ENCODE measurements at places on chromosomes 2 and 18.

GRCh38 chr18:77433076-77433475 is 183.4 kb downstream of the GALR1 start:
- no peak for DNase-seq

DNA sequence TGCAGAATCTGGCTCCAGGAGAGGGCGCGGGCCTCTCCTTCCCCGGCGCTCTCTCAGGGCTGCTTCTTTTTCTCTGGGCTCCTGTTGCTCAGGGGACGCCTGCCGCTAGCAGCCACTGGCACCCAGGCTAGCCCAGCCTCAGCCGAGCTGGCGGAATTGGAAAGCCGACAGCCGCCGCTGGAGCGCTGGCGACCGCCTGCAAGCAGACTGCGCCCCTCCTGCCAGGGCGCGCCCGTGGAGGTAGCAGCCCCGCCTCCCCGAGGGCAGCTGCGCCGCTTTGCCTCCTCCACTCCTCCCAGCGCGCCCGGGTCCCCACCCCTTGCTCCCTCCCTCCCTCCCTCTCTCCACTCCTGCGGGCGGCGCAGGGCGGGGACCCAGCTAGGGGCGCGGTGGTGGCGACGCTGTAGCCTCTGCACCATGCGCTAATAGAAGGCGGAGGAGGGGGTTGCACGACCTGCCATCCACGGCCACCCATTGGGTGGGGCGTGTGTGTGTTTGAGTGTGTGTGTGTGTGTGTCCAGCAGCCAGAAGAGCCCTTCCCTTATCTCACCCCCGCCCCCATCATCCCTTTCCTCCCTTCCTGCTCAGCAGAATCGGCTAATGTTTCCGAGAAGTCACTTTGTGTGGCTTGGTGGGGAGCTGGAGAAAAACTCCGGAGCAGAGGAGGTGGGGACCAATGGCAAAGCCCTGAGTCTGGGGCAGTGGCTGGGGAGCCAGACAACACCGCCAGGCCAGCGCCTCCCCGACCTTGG is at the start of gene SCN9A:
Gene SCN9A (minus strand): TSS at position 209 of the 752 bp plus-strand sequence. CDS start 64,188 bp downstream, outside the sequence.
- DNase-seq: peak; percentile 38

GRCh38 chr2:239893236-239893515 is 132.0 kb downstream of the NDUFA10 start:
- no peak for DNase-seq

- no peak for DNase-seq
Measured at GRCh38 chr2:103401621-103402020, 639.8 kb downstream of the TMEM182 start.

- DNase-seq: no peak
Measured at GRCh38 chr2:84840306-84840705, 40.6 kb downstream of the TRABD2A start.

DNA sequence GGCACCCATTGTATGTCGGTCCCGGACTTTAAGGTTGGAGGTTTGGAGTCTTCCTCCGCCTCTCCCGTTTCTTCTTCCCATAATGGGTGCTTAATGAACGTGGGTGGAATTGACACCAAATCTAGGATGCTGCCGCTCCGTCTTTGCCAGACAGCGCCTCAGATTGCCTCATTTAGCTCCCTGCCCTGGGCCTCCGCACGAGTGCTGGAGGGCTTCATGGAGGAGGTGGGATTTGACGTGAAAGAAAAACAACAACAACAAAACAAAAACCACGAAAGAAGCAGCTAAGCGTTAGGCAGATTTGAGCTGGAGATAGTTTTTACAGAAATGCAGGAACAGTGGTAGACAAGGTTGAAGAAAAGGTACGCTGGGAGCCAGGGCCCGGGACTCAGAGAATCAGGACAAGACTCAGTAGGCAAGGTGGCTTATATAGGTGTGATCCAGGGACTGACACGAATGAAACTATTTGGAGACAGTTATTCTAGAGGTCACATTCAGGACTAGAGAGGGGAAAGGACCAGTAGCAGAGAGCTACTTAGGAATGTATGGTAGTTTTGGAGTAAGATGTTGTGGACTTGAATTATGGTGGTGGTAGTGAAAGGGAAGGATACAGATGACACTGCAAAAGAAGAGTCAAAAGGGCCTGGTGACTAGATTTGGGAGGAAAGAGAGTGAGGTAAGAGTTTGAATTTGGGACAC is 605 bp downstream of the ZNF2 start:
- no peak for DNase-seq

- no peak for DNase-seq
Measured at GRCh38 chr18:62198259-62198658, 11.2 kb downstream of the RELCH start.

DNA sequence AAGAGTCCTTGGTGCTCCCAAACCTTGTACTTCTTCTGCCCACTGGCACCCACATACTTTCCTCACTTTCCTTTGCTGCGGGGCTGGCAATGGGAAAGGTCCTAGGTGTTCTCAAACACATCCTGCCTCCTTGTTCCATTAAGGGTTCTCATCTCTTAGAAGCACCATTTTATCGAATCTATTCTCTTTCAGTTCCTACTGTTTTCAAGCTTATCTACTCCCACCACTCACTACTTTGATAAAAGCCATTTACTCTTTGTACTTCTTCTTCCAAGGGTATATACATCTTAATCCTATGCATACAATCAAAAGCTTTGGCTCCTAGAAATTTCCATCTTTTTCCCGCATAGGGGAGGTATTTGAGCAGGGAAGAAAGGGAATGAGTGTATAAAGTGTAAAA is 77.1 kb upstream of the LRRTM1 start:
- no peak for DNase-seq

DNA sequence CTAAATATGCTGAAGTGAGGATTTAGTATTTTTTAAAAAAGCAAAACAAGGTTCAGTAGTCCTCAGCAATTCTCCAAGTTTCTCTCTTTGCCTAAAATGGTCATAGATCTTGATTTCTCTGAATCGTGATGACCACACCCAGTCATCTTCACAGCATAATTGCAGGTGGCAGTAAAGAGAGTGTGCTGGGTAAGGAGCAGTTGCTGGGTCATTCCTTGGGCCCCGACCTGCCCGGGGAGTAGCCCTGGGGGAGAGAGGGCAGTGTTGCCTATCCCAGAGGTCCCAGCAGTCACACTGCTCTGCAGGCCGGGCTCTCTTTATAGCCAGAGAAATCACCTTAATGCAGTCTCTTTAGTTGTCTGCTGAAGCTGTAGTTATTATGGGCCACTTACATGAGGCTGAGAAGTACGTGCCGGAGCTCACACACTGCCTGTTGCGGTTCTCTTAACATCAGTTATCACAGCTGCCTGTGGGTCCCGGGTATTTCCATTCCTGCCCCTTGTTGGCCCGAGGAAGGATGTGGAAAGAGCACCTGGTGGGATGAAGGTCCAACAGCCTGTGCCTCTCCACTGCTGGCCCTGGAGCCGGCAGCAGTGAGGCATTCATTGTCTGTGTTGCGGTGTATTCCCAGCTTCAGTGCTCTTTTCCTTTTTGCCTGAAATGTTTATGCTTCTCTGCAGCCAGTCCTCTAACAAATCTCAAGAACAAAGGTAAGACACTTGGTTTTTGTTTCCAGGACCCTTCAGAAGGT is 230.1 kb downstream of the ALPK2 start:
- DNase-seq: no peak

- DNase-seq: no peak
Measured at GRCh38 chr18:57953883-57954282, 90.1 kb upstream of the NEDD4L start.

- DNase-seq: no peak
Measured at GRCh38 chr2:128282976-128283810, 35.5 kb downstream of the HS6ST1 start.

GRCh38 chr2:189624648-189625355 is 36.5 kb upstream of the ASNSD1 start:
- DNase-seq: no peak

DNA sequence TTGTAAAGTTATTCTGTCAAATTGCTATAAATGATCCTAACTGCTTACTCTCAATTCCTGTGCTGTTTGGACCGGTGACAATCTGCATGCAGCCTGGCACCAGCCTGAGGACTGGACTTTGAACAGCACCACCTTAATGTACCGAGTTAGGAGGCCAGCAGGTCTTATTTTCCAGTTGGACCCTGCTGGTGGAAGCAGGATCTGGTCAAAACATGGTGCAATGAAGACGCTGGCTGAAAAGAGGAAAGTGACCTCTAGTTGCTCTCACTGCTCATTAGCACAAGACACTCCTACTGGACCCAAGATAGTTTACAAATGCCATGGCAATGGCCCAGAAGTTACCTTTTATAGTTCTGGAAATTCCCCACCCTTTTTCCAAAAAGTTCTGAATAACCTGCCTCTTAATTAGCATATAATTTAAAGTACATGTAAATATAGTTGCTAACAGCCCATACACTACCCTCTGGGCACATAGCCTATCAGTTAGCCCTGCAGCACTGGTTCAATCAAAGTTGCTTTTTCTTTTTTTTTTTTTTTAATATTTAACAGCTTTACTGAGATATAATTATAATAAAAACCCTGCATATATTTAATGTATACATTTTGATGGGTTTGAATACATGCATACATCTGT is 35.8 kb downstream of the RBKS start:
- no peak for DNase-seq

- DNase-seq: no peak
Measured at GRCh38 chr2:176414641-176415040, 145.4 kb downstream of the MTX2 start.

GRCh38 chr18:31978616-31979015 is 35.7 kb upstream of the TRAPPC8 start:
- DNase-seq: no peak
